OCI-M1 (cell line): ENCODE measurements at places on chromosomes 6 and 20.
A peak's percentile ranks its signal among the peaks of the same experiment; 100 is the strongest.

DNA sequence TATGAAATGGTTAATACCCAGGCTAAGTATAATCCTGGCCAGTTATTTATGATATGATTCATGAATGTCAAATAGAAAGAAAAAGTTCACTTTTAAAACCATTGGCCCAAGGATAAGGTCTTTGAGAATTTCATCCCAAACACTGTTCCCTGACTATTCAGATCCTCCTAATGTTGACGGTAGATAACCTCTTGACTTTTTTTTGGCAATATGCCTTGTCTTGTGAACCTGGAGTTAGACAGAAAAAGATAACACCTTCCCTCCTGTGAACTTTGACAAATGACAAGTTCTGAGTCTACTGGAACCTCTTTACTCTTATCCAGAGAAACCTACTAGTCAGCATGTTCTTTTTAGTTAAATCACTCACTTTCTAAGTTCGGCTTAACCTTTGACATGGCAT, 166.8 kb upstream of the PREP start:
- no peak for DNase-seq

DNA sequence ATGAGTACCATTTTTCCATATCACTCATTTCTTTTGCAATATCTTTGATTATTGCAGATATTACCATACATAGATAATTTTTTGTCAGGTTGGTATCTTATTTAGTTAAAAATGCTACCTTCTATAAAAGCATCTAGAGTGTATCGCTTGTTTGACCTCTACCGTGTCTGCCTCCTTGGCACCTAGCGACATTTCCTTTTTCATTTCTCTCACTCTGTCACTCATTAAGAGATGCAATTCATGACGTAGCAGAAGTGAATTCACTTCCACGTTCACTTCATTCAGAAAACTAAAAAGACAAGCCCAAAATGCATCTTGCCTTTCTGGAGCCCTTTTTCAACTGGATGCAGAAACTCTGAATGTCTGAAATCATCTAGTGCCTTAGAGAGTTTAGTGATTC, 172.9 kb downstream of the MMS22L start:
- DNase-seq = peak; percentile 19

DNA sequence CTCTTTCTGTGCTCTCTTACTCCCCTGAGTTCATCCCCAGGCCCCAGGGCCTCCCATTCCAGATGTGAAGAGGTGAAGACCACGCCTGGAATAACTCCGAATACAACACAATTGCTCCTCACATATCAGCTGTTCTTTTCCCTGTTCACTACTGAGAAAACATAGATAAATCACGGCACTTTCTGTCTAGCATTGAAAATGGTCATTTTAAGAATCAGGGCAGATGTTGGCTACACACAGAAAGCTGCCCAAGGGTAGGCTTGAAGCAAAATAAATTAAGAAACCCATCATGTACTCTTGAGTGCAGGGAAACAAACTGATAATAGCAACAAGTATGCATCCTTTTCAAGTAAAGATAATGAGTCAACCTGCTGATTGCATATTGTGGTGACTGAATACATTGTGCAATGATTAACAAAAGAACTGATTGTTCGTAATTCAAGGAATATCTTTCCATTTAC, 382.5 kb downstream of the PRKN start:
- no peak for DNase-seq

DNA sequence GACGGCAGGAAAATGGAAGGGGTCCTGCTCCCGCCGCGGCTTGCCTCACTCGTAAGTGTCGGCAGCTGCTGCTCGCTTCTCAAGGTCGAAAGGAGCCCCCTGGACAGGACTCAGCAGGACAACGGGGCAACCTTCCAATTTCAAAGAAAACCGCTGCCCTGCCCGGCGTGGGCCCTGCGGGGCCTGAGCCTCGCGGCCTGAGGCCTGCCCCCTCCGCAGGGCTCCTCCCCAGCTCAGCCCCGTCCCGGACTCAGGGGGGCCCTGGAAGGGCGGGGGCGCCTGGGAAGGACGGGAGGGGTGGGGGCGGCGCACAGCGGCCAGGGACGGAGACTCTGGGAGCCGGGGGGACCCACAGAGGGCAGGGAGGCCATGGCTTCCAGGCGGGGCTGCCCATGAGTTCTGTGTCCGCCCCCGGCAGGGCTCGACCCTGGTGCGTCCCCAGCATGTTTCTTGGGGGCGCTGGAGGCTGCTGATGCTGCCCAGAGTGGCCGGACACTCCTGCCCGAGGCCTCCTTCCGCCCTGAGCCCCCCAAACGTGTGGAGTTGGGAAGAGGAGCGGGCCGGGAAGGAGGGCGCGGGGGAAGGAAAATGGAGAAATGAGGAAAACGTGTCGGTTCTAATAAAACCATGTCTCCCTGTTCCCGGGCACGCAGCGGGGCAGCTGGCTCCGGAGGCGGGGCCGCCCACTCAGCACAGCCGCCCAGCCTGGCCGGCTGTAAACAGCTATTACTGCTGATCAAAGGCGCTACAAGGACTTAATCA, 114.6 kb downstream of the DLL1 start:
- no peak for DNase-seq

DNA sequence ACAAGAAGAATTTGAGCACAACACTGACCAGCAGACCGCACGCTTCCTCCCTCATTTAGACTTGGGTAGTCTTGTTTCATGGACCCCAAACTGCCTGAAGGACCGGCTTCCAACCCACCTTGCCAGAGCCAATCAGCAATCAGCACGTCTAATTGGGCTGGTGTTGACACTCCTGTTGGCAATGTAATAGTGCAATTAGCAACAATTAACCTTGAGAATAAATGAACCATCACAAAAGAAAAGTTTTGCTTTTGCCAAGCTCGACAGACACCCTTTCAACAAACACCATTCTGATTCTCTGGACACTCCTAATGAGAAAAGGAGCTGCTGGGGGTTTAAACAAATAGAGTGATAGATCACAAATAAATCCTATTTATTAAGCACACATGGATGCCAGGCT, 61.0 kb downstream of the EDN3 start:
- no peak for DNase-seq

DNA sequence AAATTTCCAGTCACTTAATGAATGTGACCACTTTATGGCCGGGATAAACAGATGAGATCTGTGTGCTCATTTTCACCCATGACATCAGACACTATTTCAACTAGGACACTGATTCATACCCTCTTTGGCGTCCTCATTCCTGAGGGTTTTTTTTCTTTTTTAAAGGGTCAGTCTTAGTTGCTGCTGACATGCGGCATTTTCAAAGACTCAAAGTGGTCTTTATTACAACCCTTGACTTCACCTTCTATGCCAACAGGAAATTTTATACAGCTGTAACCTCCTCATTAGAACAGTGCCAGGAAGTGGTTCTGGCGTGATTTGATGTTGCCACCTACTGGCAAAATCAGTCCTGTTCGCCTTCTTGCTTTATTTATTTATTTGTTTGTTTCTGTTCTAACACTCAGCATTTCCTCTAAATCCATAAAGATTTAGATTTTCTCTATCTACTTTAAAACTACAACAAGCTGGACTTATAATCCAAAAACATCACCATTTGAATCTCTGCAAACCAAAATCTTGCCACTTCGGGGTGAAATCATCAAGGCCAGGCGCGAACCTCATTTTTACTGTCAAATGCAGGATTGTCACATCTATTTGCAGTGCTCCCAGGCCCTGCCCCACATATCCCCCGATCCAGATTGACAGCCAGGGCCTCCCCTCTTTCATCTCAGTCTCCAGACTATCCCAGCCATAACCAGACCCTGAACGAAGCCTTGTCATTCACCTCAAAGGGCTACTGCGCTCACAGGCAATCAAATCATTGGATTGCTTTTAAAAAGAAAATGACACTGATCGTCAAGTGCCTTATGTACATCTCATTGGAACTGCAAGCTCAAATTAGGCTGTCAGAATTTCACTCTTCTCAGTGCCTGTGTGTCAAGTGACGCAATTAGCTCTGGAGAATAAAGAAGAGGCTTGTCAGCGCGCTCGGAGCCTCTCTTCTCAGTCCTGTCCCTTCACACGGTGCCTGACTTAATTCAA, 77.5 kb downstream of the C6orf118 start:
- peak; percentile 59 for DNase-seq

DNA sequence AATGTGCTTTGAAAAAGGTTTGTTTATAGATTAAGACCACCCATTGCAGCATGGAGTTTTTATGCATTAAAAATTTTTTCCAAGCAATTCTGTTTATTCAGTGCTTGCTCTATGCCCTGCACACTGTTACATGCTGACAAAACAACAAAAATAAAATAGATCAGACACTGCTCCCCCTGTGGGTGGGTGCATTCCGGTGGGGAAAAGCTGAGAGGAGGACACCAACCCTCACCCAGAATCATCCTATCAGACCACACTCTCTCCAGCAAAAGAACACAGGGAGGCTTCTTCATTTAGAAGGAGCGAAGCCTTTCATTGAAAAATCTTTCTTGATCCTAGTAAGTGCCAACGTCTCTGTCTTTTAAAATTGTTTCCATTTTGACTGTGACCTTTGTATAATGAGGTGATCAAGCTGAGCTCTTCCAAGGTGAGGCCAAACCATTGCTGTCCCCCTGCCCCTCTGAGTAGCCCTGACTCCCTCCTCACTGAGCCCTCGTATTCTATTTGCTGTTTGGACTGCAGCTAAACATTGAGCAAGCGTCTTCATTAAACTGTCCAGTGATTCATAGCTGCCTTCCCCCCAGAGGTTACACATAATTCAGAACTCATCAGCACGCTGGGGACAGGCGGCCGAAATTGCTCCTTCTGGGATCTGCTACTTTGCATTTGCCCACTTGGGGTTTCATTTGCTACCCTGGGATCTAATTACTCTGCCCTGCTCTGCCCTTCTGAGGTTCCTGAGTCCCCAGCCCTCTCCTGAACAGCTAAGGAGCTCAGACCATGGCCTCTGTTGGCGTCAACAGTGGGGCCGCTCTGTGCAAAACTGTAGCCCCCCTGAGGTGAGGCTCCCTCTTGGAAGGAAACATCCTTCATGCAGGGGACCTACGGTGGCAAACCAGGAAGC, 102.4 kb downstream of the F13A1 start:
- no peak for DNase-seq

DNA sequence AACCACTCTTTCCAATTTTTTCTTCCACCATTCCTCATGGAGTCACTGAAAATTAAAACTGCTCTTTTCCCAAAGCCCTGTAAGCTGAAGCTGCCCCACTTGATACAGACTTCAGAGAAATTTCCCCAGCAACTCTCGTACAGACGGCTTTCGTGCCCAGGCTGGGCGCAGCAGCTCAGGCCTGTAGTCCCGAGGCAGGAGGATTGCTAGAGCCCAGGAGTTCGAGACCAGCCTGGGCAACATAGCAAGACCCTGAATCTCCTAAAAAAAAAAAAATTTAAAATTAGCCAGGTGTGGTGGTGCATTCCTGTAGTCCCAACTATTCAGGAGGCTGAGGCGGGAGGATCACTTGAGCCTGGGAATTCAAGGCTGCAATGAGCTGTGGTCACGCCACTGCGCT, 6.6 kb downstream of the PPDPF start:
- no peak for DNase-seq

GRCh38 chr6:158002951-158003853, 21.5 kb downstream of the SYNJ2 start:
- DNase-seq = peak; percentile 59

GRCh38 chr6:43946641-43947363, 176.8 kb downstream of the VEGFA start:
- peak; percentile 81 for DNase-seq

DNA sequence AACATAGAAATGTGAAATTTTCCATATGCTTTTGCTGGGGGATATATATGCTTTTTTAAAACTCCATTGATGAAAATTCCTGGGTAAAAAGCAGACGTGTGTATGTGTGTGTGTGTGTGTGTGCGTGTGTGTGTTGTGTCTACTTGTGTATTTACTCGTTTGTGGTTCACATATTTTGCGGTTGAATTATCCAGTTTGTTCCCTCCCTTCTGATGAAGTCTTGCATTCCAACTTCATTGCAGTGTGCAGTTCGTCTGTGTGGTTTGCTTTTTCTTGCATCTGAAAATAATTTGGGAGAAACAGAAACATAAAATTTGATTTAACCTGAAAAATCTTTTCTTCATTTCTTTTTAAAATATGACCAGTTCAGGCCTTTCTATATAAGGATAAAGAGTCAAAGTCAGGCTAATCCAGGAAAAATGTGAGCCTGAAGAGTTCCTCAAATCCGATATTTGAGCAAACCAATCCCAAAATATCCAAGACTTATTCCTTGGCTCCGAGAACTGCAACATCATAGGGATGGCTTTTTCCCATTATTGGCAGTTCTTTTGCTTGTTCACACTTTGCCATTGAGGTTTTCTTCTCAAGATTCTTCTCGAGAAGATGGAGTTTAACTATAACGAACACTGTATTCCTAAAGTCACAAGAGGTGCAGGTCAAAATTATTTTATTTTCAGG, 202.2 kb upstream of the CCN2 start:
- no peak for DNase-seq

DNA sequence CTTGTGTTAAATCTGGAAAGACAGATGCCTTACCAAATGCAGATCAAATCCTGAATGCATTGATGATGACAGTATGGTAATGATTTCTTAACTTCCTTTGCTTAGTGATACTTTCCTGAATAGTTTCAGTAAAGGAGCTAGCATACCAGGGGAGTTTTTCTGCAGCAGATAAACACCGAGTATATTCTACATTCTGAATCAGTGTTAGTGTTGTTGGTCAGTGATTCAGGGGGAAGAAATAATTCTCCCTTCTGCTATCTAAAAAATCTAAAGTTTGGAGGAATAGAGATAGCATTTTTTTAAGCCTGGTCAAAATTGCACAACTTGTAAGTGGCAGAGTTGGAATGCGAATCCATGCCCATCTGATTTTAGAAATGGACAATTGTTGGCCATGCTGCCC, 512.2 kb upstream of the MARCKS start:
- DNase-seq = no peak

DNA sequence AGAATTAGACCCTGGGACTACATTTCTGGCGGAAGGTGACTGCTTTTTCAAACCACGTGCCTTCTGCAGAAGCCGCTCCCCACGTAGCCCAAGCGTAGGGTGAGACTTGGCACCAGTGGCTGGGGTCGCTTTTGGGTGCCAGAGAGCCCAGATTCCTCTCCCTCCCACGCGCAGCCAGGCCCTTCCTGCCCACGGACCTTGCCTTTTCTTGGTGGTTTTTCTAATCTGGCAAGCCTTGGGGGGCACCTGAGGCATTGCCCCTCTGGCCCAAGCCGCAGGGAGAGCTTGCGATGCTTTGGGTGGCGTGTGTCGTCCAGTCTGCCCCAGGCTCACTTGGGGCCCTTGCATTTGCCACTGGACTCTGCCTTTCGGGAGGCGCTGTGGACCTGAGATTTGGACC, 3.3 kb downstream of the SLCO4A1 start:
- DNase-seq = no peak
